ENCODE measurements at places on chromosomes 4 and X. TPM values are rescaled to one million over a fixed set of nuclear protein-coding genes. Genes with fewer than 3 reads are reported as not detected.

DNA sequence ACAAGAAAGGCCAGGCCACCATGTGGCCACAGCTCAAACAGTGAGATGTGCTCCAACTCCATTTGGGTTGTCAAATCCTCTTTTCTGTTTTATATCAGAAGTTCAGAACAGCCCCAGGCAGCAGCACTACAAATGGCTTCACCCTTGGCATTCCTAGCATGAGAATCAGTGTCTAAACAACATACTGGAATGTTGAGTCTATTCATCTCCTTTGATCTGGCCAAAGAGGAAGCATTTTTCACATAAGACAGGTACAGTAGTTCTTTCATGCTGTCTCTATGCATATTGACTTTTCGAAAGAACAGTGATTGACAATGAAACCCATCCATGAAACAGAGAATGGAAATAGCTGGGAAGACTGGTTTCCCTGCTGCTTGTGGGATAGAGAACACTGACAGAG, 289.5 kb downstream of the USP46 start:
- no peak overlapping the region for H3K4me3 ChIP-seq
- H3K27ac ChIP-seq = no peak overlapping the region
- H3K27me3 ChIP-seq = no peaks in the 10 kb centered on the region

GRCh38 chr4:41359836-41360213, 103.1 kb downstream of the UCHL1 start:
- DNase-seq = no peak
- H3K36me3 ChIP-seq = no peaks in the 10 kb centered on the region
- peaks cover 84% of the 10 kb centered on the region for H3K27me3 ChIP-seq
- no peak overlapping the region for H3K27ac ChIP-seq
- peaks cover 32% of the 10 kb centered on the region for H3K4me1 ChIP-seq

The TMSB4X gene
- 1,367 TPM for total RNA-seq

GRCh38 chr4:74446896-74447295, 2.0 kb downstream of the AREG start:
- peaks cover 27% of the 10 kb centered on the region for H3K27me3 ChIP-seq
- H3K36me3 ChIP-seq = no peaks in the 10 kb centered on the region
- H3K27ac ChIP-seq = no peak overlapping the region
